ENCODE measurements at places on chromosomes 6 and 20. TPM values are rescaled to one million over a fixed set of nuclear protein-coding genes. Genes with fewer than 3 reads are reported as not detected.

Gene C6orf163
- 1.1 TPM for total RNA-seq

Gene C2
- total RNA-seq: 1.6 TPM

Gene CPXM1
- total RNA-seq: 2.2 TPM

DNA sequence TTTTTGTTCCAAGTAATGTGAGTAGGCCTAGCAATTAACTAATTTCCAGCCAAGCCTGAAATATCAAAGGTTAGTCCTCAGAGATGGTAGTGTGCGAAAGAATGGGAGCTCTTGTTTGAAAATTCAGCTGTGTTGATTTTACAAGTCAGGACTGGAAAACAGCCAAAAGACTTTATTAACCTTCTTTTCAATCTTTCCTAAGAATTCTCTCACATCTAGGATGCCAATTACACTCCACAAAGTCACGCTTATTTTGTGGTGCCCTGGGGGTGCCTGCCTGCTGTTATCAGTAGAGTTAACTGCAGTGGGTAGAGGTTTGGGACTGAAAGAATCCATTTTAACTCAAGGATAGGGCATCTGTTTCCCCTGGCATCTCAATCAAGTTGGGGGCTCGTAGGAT is 30.7 kb upstream of the MAP3K4 start:
- DNase-seq: no peak

- DNase-seq: no peak
These were observed 8.0 kb upstream of the SH3BGRL2 start for GRCh38 chr6:79623106-79623505.

DNA sequence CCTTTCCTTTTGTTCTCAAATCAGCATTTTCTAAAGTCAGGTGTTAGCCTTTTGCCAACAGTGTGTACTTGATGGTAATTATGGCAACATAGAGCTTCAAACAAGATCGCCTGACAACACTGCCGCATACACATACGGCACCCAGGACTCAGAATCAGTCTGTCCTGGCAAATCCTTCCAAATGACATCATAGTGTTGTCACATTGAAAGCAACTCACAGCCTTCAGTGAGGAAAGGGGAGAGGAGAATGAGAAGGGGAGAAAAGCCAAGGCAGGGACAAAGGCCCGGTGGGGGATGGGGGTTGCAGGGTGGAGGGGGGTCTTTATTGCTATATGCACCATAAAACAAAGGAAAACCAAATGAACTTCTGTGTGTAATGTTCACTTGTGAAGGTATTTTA is 65.7 kb upstream of the PTGIS start:
- DNase-seq: no peak

DNA sequence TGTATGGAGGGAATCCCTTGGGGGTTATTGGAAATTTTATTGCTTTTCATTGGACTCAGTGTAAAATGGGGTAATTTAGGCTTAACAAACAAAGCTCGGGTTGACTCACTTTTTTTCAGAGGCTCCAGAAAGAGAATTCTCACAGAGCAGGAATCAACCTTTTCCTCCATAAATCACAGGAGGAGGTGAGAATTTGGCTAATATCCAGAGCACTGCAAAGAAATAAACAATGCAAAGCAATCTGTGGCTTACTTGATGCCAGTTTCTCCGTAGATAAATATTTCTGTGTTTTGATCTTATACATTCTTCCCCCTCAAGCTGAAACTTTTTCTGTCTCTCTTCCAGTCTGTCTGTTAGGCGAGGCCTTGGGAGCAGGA is 176.6 kb downstream of the TSHZ2 start:
- no peak for DNase-seq

DNA sequence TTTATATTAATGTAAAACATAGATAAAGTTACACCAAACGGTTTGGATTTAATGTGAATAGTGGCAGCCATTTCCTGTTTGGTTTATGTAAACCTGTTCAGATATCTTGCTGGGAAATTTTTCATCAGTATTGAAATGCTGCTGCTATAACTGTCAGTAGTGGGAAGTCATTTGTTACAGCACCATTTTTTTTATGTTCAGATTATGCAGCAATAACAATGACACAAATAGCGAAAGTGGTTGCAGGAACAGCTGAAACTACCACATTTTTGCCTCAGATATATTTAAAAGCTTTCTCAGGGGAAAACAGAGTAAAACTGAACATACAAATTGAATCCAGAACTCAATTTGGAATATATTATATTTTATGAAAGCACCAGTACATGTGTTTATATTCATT is 128.8 kb upstream of the SIM1 start:
- DNase-seq: no peak

GRCh38 chr6:30562470-30563425 is 5.7 kb downstream of the PRR3 start:
- no peak for DNase-seq

GRCh38 chr20:46070215-46070900 is 19.4 kb downstream of the NCOA5 start:
- no peak for DNase-seq

DNA sequence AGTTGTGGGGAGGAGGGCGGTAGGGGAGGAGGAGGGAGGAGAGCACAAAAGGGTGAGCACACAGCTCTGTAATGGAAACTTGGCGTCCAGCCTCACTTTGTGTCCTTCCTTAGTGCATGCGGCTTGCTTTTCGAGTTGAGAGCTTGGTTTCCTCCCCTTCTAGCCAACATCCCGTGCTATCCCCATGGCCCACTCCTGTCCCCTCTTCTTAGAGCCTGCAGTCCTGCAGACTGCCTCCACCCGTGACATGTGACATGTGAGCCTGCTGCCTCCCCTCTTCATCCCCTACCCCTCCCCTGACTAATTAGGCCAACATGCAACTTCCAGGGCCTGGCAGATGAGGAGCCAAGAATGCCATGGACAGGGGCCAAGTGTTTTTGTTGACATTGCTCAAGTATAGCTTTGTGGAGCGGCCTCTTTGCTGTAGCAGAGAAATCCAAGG is 63.2 kb downstream of the SLC24A3 start:
- DNase-seq: no peak

DNA sequence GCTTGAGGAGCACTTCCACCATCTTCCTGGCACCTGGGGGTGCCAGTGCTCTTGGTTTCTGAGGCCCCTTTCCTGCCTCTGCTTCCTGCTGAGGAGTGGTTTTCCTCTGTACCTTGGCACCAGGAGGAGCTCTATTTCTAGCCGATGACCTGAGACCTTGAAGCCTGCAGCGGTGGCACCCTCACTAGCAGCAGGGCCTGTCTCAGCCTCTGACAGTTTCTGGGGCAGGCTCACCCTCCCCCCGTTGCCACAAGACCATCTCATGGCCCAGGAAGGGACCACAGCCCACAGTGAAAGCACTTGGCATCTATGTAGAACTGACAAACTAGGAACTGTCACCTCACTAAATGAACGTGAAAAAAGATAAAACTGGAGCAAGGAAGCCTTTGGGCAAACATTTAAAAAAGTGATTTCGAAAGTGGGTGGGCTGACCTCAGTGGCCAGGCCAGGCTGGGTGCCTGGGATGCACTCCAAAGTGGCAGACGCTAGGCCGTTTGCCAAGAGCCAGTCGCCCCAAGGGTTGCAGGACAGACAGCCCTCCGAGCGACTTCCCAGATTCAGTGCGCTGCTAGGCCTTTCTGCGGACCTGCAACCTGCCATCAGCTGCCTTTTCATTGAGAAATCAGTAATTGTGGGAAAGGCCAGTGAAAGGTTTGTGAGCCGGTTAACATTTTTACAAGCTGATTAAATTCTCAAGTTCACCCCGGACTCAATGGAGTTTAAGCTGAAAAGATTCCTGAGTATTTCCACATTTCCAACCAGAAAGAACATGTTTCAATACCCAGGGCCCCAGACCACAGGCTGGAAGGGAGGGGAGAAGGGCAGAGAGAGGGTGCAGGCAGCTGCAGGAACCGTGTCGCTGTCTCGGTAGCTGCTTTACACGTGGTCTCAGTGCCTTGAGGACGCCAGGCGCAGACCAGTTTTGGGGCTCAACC is 303.7 kb downstream of the ESR1 start:
- DNase-seq: peak; percentile 7
